ENCODE measurements at places on chromosomes 11 and 22.

DNA sequence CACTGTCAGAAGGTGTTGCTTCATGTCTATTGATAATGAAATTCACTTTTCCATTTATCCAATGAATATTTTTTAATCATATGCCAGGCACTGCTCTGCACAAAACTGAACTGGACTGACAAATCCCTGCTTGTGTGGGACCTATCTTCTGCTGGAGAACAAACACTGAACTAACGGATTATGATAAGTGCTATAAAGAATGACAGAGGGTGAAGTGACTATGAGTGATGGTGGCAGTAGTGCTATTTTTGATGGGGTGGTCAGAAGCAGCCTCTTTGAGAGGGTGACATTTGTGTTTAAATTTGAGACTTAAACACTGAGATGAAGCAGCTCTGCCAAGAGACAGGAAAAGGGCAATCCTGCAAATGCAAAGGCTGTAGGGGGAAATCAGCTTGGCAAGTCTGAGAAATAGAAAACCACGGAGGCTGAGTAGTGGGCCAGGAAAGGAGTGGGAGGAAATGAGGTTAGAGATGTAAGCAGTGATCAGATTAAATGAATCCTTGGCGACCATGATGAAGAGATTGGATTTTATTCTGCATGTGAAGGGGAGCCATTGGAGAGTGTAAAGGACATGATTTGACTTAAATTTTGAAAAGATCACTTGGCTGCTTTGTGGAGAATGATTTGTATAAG lies 6.0 kb downstream of the TBCEL start:
- DNase-seq = no peak

DNA sequence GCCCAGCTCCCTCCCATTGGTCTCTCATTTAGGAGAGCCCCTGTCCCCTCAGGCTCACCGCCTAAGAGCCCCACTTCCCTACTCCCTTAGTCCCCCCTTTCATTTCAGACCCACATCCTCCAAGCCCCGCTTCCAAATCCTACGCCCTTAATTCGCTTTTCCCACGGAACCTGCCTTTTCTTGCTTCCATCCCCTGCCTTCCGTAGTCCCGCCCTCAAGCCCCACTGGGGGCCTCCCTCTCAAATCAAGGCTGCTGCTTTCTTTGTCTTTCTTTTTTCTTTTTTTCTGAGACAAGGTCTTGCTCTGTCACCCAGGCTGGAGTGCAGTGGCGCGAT lies 396 bp downstream of the CCDC157 start:
- no peak for DNase-seq

- DNase-seq = no peak
Measured at GRCh38 chr22:49573109-49573765, 254.4 kb downstream of the BRD1 start.

GRCh38 chr11:132106096-132106982 lies 735.9 kb downstream of the NTM start:
- no peak for DNase-seq

DNA sequence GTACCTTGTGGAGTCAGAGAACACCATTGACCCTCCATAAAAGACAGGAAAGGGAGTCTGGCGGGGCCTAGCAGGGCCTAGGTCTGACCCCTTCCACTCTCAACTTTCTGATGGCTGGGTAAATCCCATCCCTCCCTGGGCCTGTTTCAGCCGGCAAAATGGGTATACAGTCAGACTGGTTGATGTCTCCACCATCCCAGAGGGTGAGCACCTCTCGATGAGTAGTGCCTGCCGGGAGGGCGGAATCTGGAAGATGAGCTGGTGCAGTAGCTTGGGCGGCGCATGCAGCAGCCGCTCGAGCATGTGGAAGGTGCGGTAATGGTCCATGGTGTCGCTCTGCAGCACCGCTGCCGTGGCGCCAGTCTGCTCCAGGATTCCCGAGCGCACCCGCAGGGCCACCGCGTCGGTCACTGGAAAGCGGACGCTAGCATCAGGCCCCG lies 528 bp downstream of the FIBP start:
- no peak for DNase-seq

GRCh38 chr11:11291041-11292015 lies 61.7 kb downstream of the CSNK2A3 start:
- DNase-seq = no peak

DNA sequence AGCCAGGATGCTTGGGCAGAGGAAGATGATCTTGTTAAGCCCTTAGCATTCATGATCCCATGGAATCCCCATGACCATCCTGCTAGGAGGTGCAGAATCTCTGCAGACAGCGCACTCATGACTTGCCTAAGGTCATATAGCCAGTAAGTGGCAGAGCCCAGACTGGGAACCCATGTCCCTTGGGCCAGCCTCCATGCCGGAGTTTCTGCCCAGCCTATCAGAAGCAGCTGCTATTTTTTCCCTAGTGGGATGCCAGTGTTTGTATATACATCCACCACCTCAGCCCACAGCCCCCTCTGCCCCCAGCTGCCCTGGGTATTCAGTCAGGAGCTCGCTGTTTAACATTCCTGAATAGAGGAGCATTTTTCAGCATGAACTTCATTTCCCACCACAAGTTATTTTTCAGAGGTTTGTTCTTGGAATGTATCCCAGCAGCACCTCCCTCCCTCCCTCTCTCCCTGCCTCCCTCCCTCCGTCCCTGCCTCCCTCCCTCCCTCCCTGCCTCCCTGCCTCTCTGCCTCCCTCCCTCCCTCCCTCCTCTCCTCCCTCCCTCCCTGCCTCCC lies 34.4 kb upstream of the SUSD2 start:
- DNase-seq = peak; percentile 84

DNA sequence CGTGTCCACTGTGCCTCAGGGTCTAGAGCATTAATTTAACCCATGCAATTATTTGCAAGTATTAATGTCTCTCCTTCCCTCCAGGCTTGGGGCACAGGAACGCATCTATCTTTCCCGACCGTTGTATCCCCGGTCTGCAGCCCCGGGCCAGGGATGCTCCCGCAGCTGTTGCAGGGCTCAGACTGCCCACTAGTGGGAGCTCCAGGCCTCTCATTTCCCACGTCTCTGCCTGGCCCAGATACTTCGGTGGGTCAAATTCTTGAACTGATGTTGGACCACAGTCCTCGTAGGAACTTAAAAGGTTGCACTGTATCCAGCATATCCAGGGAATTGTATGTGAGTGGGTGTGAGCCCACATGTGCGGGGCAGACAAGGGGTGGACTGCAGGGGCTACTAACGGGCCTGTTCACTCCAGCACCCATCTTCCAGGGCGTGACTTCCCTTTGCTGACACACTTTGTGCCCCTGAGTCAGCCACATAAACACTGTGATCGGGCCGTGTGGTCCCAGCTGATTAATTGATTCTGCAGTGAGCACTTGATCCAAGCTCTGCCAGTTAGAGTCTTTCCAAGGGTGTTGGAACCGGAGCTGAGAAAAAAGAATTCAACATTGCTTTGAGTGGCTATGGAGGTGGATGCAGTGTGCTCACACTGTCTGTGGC lies 451.3 kb downstream of the TBC1D22A start:
- peak; percentile 6 for DNase-seq

DNA sequence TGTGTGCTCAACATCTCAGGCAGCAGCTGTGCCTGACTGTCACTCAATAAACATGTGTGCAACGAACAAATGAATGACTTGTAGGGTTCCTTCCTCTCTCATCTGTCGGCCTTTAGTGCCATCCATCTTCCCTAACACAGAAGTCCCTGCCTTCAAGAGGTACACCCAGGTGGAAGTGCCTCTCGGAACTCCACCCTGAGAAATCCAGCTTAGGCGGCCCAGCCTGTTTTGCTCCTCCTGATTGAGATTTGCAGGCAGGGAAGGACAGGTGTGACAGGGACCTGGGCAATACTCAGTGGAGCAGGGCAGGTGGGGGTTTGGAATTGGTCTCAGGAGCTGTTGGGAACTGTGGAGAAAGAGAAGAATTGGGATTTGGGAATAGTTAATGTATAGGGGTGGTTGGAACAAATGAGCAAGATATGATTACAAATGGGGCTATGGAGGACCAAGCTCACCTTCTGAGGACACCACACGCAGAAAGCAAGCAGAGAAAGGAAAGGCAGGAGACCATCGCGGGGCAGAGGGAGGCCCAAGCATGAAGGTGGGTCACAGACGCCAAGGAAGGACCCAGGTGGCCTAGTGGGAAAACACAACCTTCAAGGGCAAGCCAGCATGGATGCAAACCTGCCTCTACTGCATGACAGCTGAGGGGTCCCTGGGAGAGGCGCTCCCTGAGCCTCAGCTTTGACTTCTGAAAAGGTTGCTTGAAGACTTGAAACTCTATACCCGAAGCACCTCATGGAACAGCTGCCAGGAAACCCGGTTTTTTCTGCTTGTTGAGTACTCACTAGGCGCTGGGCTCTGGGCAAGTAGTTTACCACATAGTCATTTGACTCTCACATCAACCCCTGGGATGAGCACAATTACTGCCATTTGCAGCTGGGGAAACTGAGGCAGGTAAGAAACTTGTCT lies 40.9 kb upstream of the ANO1 start:
- no peak for DNase-seq

DNA sequence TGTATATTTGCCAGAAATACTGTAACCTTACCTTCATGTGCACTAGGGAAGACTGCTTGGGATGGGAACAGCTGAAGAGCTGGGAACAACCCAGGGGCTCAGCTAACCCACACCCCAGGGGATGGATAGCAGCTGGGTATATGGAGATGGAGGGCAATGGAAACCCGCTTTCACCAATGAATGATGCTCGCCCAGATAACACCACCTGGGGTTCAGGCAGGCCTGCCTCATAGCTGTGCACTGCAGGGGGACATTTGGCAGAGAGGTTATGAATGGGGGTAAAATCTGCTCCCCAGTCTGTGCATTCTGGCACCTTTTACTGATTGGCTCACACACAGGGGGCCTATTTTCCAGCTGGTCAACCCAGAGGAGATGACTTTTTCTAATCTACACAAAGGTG lies 170.7 kb downstream of the CHST1 start:
- DNase-seq = no peak

GRCh38 chr11:128316541-128317227 lies 270.7 kb downstream of the ETS1 start:
- DNase-seq = no peak

GRCh38 chr22:20267441-20268278 lies 458 bp downstream of the RTN4R start:
- no peak for DNase-seq

- no peak for DNase-seq
Measured at GRCh38 chr11:45659818-45660160, 5.6 kb downstream of the CHST1 start.

- DNase-seq = no peak
Measured at GRCh38 chr11:75868990-75869389, 54.0 kb downstream of the UVRAG start.

- no peak for DNase-seq
Measured at GRCh38 chr11:127943152-127943551, 644.2 kb downstream of the ETS1 start.

DNA sequence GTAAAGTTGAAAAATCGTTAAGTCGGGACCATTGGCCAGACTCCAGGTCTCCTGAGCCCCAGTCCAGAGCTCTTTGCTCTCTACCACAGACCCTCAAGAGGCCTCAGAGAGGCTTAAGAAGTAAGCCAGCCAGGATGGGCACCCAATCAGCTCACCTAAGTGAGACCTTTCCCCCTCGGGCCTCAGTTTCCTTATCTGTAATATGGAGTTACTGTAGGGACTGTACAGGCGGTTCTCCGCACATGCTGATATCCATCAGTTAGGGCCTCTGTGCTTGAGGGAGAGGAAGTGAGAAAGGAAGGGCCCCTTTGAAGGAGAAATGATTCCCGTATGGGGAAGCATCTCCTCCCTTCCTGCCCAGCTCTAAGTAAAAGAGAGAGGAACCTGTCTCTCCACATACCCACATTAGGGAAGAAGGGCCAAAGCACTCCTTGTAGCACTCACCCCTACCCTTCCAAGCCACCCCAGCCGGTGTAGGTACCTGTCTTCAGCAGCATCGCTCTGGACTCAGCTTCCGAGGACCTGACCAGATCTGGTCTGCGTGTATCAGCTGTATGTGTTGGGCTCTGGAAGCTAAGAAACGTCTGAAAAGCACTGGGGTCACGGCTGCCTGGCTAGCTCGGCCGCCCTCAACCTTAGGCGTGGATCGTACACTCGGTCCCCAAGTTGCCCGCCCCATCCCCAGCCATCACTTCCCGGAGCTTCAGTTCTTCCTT lies 653 bp downstream of the NAGA start:
- DNase-seq = no peak

GRCh38 chr22:30821381-30821780 lies 126.7 kb downstream of the OSBP2 start:
- DNase-seq = no peak

DNA sequence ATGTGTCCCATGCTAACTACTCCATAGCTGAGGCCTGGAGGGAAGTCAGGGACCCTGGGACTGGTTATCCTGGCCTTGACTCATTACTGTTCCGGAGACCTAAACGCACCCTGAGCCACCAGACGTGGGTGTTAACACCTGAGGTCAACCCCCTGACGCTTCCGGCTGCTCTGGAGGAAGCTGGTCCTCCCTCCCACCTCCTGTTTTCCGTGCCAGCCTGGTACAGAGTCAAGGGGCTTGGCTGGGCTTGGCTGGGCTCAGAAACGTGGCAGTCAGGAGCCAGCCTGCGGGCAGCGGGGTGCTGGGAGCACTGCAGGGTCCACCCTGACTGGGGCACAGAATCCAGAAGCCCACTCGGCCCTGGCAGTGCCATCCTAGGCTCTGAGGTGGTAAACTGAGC lies 2.6 kb downstream of the TMPRSS4 start:
- no peak for DNase-seq

DNA sequence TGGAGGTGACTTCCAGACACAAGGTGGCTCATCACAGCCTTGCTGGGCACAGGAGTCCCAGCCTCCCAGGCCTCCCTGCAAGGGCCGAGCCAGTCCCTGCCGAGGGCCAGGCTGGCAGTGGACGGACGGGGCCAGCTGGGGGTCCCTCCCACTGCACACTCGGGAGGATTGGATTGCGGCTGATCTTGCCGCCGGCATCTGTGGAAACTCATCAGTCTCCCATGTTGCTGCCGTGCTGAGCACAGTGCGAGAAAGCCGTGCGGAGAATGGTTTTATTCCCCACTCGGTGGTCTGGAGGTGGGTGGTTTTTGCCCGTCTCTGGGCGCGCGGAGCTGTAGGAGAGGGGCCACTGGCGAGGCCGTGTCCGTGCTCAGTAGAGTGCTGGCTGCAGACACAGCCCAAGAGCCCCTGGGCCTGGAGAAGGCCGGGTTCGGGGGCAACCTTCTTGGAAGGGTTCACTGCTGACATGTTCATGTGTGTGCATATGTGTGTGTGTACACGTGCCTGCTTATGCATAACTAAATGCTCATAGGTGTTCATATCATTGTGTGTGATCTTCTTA lies 1246.4 kb downstream of the BRD1 start:
- no peak for DNase-seq

DNA sequence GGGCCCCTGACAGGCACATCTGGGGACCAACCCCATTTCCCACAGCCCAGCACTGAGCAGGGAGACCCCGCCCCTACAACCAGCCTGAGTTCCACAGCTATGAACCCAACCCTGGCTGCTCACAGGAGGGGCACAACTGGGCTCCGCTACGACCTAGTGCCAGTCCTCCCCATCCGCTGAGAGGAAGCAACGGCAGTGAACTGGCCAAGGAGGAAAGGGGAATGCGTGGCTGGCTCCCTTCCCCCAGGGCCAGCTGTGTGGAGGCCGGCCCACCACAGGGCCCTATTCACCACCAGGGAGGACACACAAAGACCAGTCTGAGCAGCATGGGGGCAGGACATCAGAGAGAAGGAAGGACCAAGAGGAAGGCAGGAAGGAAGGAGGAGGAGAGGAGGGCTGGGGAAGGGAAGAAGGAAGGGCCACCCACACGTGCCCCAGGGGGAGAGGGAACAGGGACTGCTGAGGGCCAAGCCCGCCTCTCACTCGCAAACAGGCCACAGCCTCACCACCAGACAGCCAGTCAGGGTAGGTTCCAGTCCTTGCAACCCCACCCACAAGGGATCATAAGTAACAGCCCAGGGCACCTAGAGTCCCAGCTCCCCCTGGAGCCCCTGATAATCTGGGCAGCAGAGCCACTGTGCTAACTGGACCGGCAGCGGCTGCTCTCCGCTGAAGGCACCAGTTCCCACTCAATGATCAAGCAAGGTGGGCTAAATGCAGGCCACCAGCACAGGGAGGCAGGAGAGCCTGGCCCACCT lies 8.5 kb upstream of the GAL3ST1 start:
- no peak for DNase-seq
